ENCODE measurements at places on chromosomes 1 and 21. TPM values are rescaled to one million over a fixed set of nuclear protein-coding genes. Genes with fewer than 3 reads are reported as not detected.

DNA sequence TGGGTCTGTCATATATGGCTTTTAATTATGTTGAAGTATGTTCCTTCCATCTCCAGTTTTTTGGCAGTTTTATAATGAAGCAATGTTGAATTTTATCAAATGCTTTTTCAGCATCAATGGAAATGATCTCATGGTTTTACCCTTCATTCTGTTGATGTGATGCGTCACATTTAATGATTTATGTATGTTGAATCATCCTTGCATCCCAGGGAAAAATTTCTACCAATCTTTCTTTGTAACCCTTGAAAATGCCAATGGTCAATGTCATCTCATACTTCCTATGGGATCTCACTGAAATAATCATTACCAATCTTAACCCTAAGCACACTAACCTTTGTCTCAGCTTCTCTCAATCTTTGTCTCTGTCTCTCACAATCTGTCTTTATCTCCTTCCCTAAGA lies 1004.0 kb downstream of the KCNT2 start:
- no peak for DNase-seq

GRCh38 chr1:47855230-47855629 lies 142.0 kb downstream of the TRABD2B start:
- no peak for DNase-seq

DNA sequence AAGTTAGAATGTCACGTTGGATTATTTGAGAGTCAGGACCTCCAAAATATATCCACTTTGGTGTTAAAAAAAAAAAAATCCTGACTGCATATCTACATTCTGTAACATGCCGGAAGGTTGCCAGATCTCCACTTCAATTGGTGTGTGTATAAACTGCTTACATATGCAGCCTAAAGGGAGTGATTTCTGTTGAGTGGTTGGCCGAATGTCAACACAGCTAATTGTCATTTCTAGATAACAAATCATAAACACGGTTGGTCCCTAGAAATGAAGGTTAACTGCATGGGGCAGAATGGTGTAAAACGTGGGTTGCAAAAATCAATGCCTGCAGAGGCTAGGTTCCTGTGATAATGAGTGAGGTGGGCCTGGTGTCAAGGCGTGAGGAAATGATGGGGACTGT lies 15.0 kb upstream of the ROR1 start:
- no peak for DNase-seq

Gene SETDB1
- total RNA-seq: 53.5 TPM

Gene CELF3
- total RNA-seq: 17.9 TPM
